ENCODE measurements at places on chromosomes 12 and 14.
A peak's percentile ranks its signal among the peaks of the same experiment; 100 is the strongest.

DNA sequence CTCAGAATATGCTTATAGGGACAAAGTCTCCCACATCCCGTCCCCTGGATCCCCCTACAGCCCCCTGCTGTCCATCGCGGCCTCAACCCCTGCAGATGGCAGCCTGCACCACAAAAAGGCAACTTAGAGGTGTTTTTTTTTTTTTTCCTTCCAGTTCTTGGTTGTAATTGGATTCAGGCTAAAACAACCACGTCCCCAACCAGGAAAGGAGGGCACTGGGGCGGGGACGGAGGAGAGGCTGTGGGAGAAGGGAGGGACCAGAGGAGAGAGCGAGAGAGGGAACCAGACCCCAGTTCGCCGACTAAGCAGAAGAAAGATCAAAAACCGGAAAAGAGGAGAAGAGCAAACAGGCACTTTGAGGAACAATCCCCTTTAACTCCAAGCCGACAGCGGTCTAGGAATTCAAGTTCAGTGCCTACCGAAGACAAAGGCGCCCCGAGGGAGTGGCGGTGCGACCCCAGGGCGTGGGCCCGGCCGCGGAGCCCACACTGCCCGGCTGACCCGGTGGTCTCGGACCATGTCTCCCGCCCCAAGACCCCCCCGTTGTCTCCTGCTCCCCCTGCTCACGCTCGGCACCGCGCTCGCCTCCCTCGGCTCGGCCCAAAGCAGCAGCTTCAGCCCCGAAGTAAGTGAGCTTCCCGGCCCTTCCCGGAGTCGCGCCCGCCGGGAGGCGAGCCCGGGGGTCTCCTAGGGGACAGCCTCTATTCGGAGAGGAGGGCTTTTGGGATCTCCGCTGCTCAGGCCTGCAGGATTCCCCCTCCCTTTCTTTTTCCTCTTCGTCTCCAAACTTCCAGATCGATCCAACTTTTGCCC is at the start of gene MMP14:
Gene MMP14 (plus strand): TSS at position 285 of the 813 bp plus-strand sequence. CDS start 233 bp downstream, at position 518.
- peak; percentile 95 for DNase-seq

DNA sequence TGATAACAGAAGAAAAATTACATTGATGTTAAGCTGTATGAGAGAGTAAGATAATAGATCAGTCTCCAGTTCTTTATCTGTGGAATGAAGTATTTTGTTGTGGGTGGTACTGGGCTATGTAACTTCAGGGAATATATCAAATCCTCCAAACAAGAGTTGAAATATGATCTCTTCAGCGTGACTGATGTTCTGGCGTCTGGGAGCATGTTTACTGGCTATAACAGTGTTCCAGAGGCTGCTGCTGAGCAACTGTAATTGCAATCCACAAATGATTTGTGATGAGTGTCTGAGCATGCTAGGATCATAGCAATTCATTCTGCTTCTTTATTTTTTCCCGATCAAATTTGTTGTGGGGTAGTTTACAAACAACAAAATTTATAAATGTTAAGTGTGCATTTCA is 18.6 kb upstream of the CCDC198 start:
- DNase-seq: no peak

GRCh38 chr14:61475316-61475715 is 153.9 kb downstream of the PRKCH start:
- DNase-seq: peak; percentile 92

DNA sequence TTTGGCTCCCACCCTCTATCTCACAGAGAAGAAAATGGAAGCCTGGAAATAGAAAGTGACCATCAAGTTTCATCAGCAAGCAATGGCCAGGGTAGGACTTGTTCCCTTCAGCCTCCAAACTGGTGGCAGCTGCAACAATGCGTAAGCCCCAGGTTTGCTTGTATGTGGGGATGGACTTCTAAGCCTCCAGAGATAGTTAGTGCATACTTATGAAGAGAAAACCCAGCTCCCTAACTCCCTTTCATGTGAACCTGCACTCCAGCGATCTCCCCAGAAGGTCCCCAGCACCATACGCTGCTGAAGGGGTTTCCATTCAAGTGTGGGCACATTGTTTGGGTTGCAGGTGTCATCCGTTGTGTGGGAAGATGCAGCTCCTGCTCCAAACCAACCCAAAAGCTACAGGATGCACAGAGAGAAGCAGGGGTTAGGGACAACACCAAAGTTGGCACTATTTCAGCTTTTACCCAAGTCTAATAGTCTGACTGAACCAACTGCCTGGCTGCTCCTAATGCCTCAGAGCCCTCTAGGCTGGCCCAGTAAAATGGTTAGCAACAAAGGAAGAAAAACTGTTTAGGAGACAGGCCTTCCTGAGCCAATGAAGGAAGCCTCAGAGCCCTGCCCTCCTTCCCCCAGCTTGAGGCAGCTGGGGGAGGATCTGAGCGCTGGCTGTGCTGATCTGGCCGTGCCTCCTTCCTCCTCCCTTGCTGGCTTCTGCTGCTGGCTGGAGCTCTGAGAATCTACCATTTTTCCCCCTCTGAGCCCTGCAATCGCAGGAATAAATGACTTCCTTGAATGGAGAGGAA is 12.3 kb downstream of the ZFP36L1 start:
- no peak for DNase-seq

- DNase-seq: no peak
These were observed 227.4 kb upstream of the PWP1 start for GRCh38 chr12:107458163-107458562.

GRCh38 chr14:46472261-46472660 is 179.3 kb downstream of the RPL10L start:
- no peak for DNase-seq

DNA sequence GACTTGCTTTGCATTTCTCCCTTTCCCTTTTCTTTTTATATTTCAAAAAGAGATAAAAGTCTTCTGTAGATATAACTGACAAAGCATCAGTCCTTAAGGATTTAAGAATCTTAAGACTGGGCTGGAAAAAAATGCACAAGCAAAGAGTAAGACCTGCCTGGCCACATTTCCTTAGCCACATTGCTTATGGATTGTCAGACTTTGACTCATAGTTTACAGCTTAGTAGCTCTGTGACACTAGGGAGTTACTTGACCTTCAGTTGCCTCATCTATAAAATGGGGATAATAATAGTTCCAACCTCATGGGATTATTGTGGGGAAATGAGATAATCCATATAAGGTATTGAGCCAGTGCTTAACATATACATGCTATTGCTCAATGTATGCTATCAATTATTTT is 66.4 kb upstream of the STK38L start:
- peak; percentile 42 for DNase-seq

- peak; percentile 45 for DNase-seq
These were observed 103.9 kb upstream of the MYL2 start for GRCh38 chr12:111024205-111024801.

DNA sequence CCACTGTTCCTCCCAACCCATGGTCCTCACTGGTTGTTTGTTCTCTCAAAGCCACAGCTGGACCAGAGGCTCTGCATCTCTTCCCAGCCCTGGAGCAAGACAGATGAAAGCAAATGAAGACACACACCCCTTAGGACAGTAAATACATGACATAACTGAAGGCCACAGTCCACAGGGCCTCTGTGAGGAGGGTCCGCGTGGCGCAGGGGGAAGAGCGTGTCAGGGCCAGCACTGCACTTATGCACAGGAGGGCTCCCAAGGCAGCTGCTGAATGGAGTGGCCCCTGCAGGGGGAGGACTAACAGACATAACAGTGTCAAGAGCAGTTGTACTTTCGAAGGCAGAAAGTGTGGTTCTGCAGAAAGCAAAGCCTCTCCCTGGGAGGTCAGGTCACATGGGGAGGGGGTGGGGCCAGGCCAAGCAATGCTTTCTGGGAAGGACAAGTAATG is 79.9 kb downstream of the CHGA start:
- peak; percentile 9 for DNase-seq

- DNase-seq: peak; percentile 47
These were observed 2.7 kb downstream of the NCKAP5L start for GRCh38 chr12:49825360-49825970.

DNA sequence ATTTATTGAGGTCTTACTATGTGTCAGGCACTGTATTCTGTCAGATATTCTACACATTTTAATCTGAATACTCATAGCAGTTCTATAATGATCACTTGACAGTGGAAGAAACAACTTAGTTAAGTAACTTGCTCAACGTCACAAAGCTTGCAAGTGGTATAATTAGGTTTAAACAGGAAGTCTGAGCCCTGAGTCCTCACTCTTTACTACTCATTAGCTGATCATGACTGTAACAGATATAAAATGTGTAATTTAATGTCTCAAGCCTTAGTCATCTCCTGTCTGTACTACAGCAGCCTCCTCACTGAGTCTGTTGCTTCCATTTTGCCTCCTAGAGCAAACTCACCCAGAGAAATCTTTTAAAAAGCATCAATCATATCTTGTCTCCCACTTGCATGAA is 38.9 kb downstream of the PPP4R4 start:
- DNase-seq: no peak

DNA sequence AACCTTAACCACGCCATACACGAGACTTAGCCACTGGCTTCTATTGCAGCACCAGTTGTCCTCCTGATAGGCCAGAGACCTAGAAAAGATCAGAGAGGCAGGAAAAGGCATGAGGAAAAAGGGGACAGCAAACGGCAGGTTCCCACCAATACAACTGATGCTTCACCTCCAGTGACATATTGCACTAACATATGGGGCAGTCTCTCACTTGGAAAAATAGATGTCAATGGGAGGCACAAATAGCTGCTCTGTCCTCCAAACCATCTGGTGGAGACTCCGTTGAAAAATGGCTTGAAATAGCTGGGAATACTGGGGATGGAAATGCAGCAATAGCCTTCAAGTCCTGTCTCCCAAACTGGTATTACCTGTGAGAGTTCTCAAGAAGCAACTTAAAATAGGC is 20.3 kb downstream of the SLC8A3 start:
- no peak for DNase-seq
